ENCODE measurements at places on chromosomes 4 and X.

DNA sequence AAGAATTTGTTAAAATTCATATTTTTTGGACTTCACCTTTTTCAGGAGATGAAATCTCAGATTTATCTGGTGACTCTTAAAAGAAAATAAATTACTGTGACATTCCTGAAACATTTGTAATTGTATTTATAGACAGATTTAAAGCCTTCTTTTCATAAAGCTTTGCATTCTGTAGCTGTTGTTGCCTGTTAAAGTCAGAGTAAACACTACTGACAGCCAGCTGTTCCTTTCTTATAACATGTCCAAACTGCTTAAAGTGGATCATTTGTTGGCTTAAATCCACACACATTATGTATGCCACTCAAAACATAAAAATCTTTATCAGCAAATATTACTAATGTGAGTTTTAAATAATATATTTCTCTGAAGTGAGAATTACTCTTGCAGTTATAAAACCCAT, 157.5 kb downstream of the TECRL start:
- no peak for DNase-seq

DNA sequence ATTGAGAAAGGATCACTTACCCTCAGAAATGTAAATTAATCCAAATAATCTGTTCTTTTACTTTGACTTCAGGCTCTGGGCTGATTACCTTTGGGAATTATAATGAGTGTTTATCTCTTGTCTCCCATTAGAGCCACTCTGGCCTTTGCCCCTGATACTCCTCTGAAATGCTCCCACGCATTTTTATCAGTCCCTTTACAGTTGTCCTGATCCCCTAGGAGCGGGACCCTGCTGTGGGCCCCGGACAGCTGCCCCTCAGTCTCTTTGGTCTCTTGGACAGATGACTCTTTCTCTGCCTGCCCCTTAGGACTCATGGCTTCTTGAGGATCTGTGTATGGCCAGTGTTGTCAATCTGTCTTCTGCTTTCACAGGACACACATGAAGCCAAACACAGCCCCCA, 1.0 kb upstream of the TRIM75 start:
- DNase-seq: no peak

- peak; percentile 71 for DNase-seq
Observed at GRCh38 chrX:104565791-104566680, at the start of gene IL1RAPL2. Gene IL1RAPL2, plus strand, starts transcription at chrX:104566199.

DNA sequence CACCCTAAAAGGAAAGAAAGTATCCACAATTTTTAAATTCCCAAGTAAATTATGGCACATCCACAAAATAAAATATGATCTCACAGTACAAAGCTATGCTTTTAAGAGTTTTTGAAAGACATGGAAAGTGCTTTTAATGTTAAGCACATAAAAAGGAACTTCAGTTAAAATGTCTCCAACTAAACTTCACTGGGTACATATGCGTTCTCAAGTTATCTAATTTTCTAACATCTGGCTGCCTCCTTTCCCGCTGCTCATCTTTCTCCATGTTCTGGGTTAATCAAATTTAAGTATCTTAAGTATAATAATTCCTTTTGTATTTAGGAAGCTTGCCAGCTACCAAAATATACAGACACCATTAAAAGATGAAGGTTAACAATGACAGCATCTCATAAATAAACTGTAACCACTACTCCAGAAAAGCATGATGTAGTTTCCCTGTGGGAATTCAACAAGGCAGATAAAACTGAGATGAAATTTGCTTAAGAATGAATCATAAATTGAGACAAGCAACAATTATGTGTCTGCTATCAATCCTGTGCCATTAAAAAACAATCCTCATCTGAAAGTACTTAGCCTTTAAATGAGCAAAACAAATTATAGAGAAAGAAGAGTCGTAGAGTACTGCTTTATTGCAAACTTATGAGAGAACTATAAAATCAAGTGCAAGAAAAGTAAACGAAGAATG, 25.1 kb downstream of the PRSS12 start:
- peak; percentile 56 for DNase-seq

GRCh38 chr4:176971576-176972115, 178.9 kb upstream of the VEGFC start:
- peak; percentile 58 for DNase-seq

GRCh38 chr4:8156617-8157016, 2.0 kb downstream of the ABLIM2 start:
- no peak for DNase-seq

GRCh38 chr4:7186516-7187167, 5.7 kb upstream of the SORCS2 start:
- DNase-seq: no peak

DNA sequence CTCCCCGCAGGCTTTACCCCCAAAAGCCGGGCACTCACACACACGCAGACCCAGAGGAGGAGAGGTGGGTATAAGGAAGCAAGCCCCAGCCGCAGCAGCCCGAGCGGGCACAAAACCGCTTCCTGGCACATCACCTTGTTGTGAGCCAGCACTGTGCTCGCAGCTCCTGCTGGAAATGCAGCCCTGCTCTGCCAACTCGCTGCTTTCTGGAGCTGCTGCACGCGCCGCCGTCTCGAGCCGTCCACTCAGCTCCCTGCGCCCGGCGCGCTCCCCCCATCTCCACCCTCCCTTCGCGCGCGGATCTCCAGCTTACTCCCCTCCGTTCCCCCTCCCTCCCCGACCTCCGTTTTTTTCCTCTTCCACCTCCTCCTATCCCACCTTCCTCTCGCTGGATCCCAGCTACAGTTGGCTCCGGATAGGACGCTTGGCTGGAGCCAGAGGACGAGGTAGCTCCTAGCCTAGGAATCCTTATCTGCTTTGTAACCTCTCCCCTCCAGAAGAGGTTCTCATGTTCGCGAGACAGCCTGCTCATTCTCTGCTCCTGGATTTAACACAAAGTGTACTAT, at the start of gene SPOCK3:
SPOCK3 (minus strand) TSS at position 179 of the 566 bp plus-strand sequence.
- DNase-seq: peak; percentile 88

- DNase-seq: peak; percentile 75
Observed at GRCh38 chr4:100095729-100096595, 94.3 kb downstream of the DDIT4L start.

- peak; percentile 30 for DNase-seq
Observed at GRCh38 chr4:16006771-16007446, 43.9 kb upstream of the FGFBP2 start.

DNA sequence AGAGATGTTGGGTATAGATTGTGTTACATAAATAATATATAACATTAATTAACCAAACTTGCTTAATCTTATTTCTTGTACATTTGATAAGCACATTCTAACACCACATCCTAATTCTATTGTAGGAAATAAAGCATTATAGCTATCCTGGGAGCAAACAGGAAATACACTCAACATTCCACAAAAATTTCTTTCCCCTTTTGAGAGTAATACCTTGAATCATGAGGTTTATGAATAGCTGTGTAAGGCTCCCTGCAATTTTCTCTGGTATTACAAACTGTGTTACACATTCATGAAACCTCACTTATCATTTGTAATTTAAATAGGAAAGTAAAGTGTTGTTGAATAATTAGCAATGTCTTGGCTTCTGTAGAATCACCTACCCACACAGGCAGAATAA, 95.1 kb downstream of the TMEM47 start:
- DNase-seq: no peak

GRCh38 chr4:40559585-40560465, 69.8 kb downstream of the RBM47 start:
- no peak for DNase-seq

DNA sequence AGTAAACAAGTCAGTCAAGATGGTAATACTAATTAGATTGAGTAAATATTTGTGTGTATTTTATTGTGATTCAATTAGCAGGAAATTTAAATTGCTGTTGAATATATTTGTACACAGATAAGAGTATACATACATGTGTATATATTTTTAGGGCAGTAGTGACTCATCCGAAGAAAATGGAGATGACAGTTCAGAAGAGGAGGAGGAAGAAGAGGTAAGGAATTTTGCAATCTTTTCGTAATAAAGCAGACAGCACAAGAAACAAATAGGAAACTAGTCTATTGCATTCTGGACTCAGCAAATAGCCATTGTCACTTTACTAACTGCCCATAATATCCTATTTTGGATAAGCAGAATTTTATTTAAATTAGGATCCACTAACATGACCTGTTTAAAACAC, 6.6 kb downstream of the IBSP start:
- no peak for DNase-seq

DNA sequence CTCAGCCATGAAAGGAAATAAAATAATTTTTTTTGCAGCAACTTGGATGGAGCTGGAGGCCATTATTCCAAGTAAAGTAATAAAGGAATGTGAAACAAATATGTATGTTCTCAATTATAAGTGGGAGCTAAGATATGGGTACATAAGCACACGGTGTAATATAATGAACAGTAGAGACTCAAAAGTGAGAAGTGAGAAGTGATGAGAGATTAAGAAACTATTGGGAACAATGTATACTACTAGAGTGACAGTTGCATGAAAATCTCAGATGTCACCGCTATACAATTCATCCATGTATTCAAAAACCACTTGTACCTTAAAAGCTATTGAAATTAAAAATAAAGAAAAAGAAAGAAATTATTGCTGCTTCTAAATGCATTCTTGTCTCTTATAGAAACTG, 182.9 kb upstream of the TACR3 start:
- DNase-seq: no peak

DNA sequence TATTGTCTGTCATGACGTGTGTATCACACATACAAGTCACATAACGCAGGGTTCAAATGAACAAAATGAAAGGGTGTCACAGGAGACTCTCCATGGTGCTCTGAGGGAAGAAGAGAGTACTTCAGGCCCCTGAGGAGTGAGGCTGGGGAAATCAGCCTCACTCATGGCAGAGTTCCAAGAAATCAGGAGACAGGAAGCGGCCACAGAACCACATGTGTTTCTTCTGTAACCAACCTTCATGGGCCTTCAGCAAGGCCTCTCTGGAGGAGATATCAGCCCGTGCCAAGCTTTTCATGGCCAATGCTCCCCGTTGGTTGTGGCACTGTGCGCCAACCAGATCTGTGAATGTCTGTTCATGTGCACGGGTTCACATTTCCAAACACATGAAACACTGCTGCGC, 76.0 kb downstream of the NAT8L start:
- DNase-seq: peak; percentile 13

DNA sequence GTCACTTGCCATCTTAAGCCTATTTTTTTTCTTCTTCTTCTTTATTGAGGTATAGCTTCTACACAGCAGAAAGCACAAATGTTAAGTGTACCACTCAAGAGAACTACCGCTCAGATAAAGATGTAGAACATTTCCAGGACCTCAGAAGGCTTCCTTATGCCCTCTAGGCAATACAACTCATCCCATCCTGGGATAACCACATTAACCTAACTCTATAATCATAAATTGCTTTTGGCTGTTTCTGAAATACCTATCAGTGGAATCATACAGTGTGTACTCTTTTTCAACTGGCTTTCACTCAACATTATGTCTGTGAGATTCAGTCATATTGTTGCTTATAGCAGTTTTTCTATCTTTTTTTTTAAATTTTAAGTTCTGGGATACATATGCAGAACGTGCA, 51.7 kb downstream of the ARFIP1 start:
- no peak for DNase-seq

- DNase-seq: peak; percentile 45
Observed at GRCh38 chr4:145154573-145154972, 25.8 kb downstream of the OTUD4 start.

DNA sequence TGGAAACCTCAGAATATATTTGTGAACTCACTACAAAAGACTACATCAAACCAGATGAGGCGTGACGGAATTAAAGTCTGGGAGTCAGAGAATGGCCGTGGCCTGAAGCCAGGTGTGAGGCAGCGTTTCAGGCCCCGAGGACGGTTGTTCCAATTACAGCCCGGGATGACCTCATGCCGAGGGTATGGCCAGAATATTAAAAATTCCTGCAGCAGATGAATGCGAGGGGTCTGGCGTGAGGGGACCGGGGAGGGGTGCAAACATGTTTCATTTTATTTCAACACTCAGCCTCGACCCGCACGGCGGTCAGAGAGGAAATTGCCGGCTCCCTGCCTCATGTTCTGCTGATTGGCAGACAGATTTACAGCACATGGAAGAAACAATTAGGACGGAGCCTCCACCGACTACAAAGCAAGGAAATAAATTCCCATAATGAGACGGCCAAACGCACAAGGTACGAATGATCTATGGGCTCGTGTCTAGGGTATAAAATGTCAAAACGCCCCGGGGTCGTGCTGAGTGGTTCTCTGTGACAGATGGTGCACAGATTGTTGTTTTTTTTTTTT, 289.7 kb downstream of the SHOX start:
- DNase-seq: peak; percentile 88

DNA sequence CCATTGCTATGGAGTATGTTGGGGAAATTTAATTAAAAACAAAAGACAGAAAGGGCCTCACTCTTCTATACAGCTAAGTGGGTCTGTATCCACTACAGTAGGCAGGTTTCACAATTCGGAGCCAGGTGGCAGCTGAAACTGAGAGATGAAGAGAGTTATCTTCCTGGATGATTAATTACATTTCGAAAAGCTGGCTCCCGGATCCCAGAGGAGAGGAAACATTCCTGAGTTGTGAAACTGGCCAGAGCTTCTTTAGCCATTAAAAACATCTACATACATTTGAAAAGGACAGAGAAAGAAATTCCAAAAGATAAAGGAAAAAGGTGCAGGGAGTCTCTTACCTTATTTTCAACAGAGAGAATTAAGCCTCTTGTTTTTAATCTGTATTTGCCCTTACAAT, 15.5 kb upstream of the PDZD4 start:
- no peak for DNase-seq

DNA sequence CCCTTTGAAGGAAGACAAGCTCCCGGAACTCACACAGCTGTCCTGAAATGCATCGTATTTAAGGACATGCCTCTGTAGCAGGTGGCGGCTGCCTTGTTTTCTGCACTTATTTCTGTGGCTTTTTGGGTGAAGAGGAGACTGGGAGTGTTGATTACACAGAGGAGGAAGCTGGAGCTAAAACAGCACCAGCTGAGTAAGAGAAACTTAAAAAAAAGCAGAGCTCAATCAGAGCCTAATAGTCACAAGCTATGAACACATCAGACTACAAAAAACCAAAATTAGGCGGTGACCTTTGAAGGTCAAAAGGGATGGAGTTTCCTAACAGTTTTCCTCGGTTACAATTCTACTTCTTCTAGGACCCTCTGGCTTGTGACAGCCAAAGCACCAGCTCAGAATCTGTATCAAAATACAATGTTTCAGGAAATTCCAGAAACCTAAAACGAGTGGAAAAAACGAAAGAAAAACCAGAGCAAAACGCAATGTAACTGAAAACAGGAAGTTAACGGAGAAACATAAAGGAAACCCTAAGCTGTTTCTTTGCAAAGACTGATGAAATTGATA, 13.5 kb downstream of the PRKX start:
- peak; percentile 20 for DNase-seq

- DNase-seq: no peak
Observed at GRCh38 chr4:2606960-2607506, 70.6 kb downstream of the FAM193A start.

DNA sequence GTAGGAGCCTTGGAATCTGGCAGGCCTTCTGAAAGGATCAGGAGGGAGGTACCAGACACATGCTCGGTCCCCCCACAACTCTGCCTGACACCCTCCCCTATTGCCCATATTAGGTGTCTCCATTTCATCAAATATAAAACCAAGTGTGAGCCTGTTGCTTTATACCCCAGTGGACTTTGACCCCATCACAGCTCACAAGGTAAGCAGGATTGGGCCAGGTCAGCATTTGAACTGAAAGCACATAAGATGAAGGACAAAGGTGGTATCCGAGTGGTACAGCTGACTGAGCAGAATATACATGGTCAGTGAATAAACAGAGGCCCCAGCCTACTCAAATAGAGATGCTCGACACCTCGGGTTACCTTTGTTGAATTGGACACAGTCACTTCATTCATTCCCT, 20.0 kb downstream of the SLC25A43 start:
- no peak for DNase-seq
